Cardiac atrium fibroblast (primary cell): ENCODE measurements at places on chromosomes 2 and 18. TPM values are rescaled to one million over a fixed set of nuclear protein-coding genes. Genes with fewer than 3 reads are reported as not detected.

The CNTNAP5 gene
- not detected in 2 replicates for total RNA-seq

The GIGYF2 gene
- 38.4 and 48.4 TPM in 2 replicates for total RNA-seq

The LYPD1 gene
- total RNA-seq: 0.72 and 1.1 TPM in 2 replicates

The TTN gene
- under 0.01 and 0.18 TPM in 2 replicates for total RNA-seq

The ITGA4 gene
- total RNA-seq: 5.8 and 7.1 TPM in 2 replicates

The PDE11A gene
- not detected in 2 replicates for total RNA-seq

The MC2R gene
- not detected in 2 replicates for total RNA-seq

The XIRP2 gene
- total RNA-seq: under 0.01 and 0.18 TPM in 2 replicates

The GAL3ST2 gene
- not detected in 2 replicates for total RNA-seq

The ASB18 gene
- total RNA-seq: not detected in 2 replicates

The CCDC178 gene
- total RNA-seq: not detected in 2 replicates

The ALLC gene
- not detected in 2 replicates for total RNA-seq

The ALPP gene
- total RNA-seq: not detected in 2 replicates

The CHRNG gene
- not detected in 2 replicates for total RNA-seq

The CUL3 gene
- 31.6 and 48.1 TPM in 2 replicates for total RNA-seq

The RESP18 gene
- total RNA-seq: not detected in 2 replicates

The SCN9A gene
- 1.3 and 2.0 TPM in 2 replicates for total RNA-seq

The GREB1 gene
- 0.18 and 1.3 TPM in 2 replicates for total RNA-seq

The BZW1 gene
- 454 and 468 TPM in 2 replicates for total RNA-seq

The TLX2 gene
- not detected in 2 replicates for total RNA-seq

The L3MBTL4 gene
- total RNA-seq: not detected in 2 replicates

The C2orf92 gene
- 2.3 TPM in 1 of 2 replicates, not detected in the other for total RNA-seq

The TMEM127 gene
- 26.7 and 28.0 TPM in 2 replicates for total RNA-seq

The NGEF gene
- 0.32 and 0.72 TPM in 2 replicates for total RNA-seq

The WBP1 gene
- total RNA-seq: 63.4 and 67.9 TPM in 2 replicates

The OR6B2 gene
- not detected in 2 replicates for total RNA-seq

The C2orf80 gene
- not detected in 2 replicates for total RNA-seq
